ENCODE measurements at places on chromosomes 3 and 15.

- no peak for DNase-seq
Observed at GRCh38 chr3:152289708-152290107, 21.0 kb downstream of the MBNL1 start.

- DNase-seq, result no peak
Observed at GRCh38 chr3:124557-125179, 71.9 kb upstream of the CHL1 start.

DNA sequence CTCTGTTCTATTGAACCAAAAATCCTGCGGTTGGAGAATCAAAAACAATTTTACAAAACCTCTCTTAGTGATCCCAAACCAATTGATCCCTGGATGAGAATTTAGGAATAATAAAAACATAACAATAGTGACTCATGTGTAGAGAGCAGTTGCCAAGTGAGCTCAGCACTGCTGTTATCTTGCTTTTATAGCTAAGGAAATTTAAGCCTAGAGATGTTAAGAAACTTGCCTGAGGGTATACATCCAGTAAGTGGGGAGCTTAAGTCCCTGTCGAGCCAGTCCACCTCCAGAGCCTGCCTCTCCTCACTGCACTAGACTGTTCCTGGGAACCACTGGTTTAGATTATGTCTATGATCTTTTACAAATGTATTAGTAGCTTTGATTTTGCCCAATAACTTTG lies 358.4 kb upstream of the LMCD1 start:
- DNase-seq, result no peak

- DNase-seq, result no peak
Observed at GRCh38 chr3:60250206-60250605, 1001.0 kb downstream of the FHIT start.

- DNase-seq, result no peak
Observed at GRCh38 chr3:45557471-45557870, 37.1 kb upstream of the LIMD1 start.

DNA sequence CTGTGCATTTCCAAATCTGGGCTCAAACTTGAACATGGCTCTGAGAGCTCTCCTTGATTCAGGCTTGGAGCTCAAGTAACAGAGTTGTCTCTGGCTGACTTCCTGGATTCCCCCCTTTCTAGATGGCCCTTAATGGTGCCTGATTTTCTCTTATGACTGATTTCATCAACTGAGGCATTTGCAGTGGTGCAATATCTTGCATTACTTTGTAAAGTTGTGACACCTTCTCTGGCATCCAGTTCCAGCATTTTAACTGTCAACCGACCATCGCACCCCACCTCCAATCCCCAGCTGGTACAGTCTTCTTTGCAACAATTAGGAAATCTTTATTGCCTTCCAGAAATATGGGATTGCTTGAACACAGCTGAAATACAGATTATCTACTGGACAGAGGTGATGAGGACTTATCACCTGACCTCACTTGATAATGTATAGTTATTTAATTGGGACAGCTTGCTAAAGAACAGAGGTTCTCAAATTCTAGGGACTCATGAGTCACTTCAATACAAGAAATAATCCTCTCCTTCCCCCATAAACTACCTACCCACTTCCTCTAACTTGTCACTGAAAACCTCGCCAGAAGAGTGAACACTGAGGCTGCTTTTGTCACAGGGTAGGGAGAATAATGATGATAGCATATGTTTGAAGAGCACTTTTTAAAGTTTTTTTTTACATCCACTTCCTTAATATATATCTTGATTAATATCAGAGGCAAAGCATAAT lies 41.8 kb downstream of the FILIP1L start:
- no peak for DNase-seq

DNA sequence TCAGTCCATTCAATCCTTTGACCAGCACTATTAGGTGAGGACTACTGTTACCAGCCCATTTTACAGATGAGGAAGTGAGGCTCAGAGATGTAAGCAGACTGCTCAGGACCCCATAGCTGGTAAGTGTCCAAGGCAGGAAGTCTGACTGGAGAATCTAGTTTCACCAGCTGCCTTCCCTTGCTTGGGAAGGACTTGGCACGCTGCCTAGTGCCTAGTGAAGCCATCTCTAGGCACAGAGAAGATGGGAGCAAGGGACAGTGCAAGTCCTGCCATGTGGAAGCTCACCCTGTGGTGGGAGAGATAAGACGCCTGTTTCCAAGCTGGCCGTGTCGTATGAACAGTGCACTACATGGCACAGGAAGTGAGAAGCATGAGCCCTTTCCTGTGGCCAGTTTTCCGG lies 111.8 kb upstream of the TMC3 start:
- DNase-seq, result no peak
